ENCODE measurements at places on chromosomes 3 and 15.

DNA sequence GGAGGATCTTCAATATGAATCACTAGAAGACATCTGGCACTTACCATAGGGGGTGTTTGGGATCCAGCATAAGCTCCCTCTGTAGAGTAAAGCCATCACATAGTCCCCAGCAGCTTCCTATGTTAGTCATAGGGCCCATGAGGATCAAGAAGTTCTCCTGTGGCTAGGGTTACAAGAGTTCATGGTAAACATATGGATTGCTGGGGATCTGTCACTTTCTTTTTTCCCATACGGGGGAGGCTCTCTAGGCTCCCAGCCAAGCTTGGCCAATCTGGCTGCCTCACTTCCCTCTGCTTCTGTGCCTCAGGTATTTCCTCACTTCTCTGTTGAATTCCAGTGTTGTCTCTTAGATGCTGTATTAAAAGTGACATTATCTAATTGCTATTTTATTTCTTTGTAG is 597.9 kb downstream of the PDCD6IP start:
- no peak for DNase-seq

- no peak for DNase-seq
Measured at GRCh38 chr3:184523825-184524615, 37.6 kb upstream of the EPHB3 start.

DNA sequence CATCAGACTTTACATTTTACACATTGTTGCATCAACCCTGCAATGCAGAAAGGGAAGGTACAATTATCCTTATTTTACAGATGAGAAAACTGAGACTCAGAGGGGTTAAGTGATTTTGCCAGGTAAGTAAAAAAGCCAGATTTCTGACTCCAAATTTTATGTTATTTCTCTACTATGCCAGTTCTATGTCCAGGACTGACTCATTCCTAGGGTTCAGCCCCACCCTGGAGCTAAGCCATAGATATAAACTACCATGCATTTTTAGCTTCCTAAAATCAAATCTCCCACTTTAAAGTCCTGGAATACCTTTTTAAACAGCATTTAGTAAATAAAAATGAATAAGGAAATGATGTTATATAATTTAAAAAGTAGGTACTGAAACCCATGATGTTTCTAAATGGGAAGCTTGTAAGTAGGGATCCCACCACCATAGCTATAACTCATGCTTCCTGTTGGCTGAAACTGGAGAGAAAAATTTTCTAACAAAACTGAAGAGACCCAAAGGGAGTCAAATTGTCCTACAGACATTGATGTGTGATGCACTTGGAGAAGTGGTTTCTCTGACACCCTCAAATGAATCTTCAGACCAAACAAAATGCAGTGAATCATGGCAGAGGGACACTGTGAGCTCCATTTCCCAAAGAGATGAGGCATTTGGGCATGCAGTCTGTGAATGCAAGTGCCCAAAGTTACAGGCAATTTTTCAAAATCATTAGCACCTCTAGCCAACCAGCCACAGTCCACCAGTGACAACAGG is 301.7 kb upstream of the UMPS start:
- DNase-seq: no peak

GRCh38 chr15:78259232-78259631 is 5.1 kb upstream of the DNAJA4 start:
- DNase-seq: no peak

DNA sequence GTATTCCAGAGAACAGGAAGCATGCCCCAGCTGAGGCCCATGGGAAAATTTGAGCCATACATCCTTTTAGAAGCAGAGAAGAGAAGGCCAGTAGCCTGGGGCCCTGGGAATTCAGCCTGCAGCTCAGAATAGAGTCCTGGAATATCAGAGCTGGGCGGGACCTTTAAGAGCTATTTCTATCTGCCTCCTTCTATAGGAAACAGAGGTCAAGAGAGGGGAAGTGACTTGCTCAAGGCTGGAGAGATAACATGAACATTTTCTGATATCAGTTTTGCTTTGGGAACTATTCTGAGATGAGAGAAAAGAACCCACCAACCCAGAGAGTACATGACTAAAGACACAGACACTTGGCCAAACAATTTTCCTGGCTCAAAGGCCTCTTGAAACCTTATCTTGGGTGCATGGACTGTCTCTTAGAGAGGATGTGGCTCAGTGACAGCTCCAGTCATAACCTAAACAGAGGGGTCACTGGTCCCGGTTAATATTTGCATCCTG is 26.0 kb downstream of the MASP1 start:
- no peak for DNase-seq

DNA sequence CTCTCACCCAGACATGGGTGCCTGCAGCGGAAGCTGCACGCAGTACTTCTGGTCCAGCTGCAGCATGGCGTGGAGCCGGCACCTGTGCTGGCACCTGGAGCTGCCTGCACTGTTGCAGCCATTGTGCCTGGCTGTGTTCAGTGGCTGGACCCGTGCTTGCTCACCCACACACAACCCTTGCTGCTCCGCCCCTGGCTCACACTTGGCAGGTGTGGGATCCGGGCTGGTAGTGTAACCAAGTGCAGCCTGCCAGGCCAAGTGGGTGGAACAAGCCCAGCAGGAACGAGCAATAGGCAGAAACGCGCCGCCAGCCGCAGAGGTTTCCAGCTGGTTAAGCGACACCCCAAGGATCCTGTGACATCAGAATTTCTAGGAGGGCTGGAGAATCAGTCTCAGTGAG is 11.2 kb upstream of the SCAPER start:
- no peak for DNase-seq

DNA sequence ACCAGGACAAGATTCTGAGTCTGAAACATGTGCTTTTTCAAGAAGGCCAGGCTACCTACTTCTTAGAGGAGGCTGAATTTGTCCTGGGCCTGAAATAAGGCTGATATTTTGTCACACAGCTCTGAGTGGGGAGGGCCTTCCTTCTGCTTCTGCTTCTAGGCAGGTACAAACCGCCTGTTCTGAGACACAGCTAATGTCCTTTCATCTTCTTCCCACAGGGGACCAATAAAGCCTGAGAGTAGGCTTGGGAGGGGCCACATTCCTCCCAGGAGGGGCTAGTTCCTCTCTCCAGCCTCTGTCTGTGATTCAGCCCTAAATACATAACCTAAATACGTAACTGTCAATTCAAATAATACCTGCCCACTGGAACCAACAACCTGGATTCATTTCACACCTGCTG is 34.8 kb downstream of the CRYGS start:
- DNase-seq: no peak

DNA sequence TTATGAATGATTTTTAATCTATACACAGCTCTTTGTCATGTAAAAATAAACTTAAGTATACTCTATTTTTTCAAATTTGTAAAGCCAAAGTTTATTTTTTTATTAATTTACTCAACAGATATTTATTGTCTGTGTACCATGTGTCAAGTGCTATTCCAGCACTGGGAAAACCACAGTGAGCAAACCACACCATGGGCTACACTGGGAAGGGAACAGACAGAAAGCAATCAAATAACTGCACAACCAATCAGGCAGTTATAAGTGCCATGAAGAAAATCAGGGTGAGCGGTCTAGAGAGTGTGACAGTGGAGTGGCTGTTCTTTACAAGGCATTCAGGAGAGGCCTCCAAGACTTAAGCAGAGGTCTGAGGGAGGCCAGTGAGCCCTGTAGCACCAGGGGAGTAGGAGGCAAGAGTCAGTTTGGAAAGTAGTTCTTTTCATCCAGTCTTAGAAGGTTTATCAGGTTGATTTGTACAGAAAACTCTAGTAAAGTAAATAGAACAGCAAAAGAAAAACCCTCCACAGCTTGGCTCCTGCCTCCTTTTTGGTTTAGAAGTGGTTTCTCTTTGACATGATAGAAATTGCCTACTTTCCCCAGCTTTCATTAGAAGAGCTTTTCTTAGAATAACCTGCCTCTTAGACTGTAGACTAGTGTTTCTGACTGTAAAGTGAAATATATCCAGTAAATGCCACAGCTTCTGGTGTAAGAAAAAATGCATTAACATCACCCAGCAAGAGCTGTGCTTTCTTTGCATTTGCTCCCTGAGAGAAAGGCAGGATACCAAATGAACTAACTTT is 13.7 kb downstream of the EIF2AK4 start:
- no peak for DNase-seq

DNA sequence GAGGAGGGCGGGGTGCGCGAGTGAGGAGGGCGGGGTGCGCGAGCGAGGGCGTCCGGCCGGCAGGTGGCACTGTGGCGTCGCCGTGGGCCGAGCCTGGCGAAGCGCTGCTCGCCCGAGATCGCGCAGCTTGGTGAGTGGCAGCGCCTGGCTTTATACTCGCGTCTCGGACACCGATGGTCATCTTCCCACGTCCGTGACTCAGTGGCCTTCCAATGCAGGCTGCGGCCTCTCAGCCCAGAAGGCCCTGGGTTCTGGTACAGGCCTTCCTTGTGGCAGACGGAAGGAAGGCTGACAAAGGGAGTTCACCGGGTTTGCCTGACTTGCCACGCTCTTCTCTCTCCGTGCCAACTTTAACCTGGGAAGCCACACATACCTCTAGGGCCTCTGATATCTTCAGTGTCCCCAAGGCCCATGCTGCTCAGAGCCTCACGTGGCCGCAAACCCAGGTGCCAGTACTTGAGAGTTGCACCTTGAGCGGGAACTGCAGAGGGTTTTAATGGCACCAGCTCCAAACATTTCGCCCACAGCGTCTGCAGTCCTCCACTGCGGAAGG is 195.3 kb upstream of the LYSMD4 start:
- DNase-seq: peak; percentile 83

GRCh38 chr3:112056451-112056929 is 22.0 kb downstream of the TMPRSS7 start:
- DNase-seq: no peak

DNA sequence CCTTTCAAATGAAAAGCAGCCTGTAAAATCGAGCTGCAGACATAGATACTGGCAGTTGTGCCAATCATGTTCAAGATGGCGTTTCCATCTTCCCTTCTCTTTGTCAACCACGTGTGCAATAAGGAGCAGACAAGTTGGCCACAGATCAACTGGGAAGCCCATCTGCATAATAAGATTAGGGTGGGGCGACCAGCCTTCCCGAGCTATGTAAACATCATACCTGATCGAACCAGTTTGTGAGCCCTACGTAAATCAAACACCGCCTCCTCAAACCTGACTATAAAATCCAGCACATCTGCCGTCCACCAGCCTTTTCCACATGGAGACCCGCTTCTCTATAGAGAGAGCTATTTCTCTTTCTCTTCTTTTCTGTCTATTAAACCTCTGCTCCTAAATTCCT is 37.2 kb downstream of the TRIM42 start:
- DNase-seq: no peak

GRCh38 chr15:91515188-91515754 is 338.2 kb upstream of the SLCO3A1 start:
- DNase-seq: no peak

GRCh38 chr3:101735833-101736232 is 11.4 kb downstream of the CEP97 start:
- no peak for DNase-seq

DNA sequence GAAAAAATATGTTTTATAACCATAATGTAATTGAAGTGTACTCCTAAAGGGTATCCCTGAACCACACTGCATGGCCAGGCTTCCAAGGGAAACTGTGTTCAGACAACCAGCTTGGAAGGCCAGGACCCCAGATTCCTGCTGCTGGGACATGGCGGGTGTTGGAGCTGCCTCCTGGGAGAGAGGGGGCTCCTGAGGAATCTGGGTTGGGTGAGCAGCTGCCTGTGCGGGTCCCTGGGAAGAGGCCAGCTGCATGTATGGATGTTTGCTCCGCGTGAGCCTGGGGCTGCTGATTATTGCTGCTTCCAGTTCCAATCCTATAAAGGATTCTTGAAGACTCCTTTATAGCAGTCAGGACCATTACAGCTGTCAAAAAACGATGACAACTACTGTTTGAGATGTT is 348.6 kb upstream of the ICE2 start:
- DNase-seq: no peak

DNA sequence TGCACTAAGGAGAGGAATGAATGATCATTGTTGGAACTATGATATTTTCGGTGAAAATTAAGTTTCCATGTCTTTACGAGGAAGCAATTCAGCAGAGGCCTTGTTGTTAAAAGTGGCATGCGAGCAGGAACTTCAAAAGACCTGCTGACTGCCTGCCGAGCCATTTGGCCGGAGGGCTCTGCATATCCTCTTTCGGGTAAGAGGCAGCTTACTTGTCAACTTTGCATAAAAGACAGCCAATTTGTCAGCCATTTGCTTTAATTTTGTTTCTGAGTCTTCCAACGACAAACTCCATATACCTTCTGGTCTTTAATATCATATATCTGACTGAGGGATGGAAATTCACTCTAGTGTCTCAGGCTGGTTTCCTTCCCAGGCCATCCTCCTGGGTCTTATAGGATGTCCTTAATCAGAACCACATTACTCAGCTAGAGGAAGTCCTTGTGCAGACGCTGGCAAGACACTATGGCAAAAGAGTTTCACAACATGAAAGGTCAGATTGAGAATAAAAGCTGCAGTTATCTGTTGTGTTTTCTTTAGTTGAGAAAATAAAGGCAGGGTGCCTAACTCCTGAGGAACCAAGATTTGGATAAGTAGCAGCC is 128.7 kb upstream of the WNT5A start:
- no peak for DNase-seq
